ENCODE measurements at places on chromosomes 6 and 20.

GRCh38 chr20:32839227-32839981, 19.3 kb upstream of the EFCAB8 start:
- no peak for DNase-seq

DNA sequence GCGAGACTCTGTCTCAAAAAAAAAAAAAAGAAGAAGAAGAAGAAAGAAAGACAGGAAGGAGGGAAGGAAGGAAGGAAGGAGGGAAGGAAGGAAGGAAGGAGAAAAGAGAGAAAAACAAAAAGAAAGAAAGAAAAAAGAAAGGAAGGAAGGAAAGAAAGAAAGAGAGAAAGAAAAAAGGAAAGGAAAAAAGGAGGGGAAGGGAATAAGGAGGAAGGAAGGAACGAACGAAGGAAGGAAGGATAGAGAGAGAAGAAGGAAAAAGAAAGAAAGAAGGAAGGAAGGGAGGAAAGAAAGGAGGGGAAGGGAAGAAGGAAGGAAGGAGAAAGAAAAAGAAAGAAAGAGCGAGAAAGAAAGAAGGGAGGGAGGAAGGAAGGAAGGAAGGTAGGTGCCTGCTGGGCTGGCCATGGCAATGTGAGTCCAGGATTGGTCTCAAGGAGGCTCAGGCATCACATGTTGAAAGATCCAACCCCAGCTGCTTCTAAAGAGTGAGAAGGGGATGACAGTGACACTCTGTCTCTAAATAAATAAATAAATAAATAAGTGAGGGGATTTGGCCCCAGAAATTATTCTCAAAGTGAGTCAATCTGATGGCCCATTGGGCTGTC, 24.3 kb upstream of the SRSF6 start:
- no peak for DNase-seq

DNA sequence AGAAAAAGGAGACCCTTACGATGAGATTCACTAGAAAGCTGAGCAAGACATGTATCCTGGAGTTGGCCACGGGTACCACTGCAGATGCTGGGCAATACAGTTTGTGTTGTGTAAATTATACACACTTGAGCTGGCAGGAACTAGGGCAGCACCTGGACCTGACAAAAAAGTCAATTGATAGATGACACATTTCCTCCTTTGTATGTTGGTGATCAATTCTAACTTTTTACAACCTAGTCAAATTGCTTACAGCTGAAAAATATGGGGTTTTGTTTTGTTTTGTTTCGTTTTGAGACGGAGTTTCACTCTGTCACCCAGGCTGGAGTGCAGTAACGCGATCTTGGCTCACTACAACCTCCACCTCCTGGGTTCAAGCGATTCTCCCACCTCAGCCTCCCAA, 108.9 kb downstream of the UST start:
- DNase-seq: no peak

DNA sequence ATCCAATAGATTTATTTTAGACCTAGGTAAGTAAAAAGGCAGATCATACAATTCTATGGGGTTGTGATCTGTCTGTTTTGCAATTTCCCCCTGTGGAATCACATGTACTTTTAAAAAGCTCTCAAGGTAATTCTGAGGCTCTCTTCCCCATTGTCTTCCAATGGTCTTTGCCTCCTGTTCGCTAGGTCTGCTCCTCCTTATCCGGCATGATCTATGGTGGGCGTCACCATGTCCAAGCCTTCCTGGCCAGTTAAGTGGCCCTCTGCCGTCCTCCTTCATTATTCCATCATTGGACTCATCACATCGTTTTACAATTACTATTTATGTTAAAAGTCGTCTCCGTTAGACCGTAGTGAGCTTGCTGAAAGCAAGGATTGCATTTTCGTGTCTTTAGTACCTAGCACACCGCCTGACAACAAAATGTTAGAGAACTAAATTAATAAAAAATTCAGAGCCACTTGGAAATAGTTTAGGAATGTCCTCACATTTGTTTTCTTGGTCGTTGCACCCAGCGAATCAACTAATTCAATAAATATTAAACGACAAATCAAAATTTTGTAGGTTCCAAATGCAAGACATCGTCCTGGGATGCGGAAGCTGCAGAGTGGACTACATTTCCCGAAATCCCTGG, 2.2 kb upstream of the STXBP5 start:
- DNase-seq: no peak

- DNase-seq: no peak
Measured at GRCh38 chr6:33118525-33119123, 42.8 kb downstream of the HLA-DPB1 start.

- DNase-seq: no peak
Measured at GRCh38 chr6:42250274-42250931, 32.7 kb upstream of the MRPS10 start.

GRCh38 chr6:137699031-137699683, 167.9 kb upstream of the TNFAIP3 start:
- peak; percentile 73 for DNase-seq

- DNase-seq: no peak
Measured at GRCh38 chr6:143967706-143968376, 40.2 kb downstream of the PLAGL1 start.

DNA sequence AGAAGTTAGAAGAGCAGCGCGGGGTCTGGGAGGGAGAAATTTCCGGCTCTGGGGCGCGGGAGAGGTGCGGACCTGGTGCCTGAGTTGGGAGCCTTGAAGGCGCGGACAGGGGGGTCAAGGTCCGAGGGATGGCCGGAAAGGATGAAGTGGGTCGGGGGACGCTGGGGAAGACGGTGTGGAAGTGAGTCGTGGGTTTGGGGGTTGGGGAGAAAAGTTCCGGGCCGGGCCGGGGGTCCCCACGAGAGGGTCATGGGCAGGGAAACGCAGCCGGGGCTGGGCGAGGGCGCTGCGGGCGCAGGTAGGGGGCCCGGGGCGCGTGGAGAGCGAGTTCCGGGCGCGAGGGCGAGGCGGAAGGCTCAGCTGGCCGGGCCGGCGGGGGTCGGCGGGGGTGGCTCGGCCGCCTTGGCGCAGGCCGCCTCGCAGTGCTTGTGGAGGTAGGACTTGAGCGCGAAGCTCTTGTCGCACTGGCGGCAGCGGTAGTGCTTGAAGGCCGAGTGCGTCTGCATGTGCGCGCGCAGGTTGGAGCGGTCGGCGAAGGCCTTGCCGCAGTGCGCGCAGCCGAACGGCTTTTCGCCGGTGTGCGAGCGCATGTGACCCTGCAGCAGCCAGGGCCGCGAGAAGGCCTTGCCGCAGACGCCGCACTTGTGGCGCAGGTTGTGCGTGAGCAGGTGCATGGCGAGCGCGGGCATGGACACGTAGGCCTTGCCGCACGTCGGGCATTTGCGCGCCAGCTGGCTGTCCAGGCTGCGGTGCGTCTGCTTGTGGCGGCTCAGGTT, 10.5 kb upstream of the SRXN1 start:
- DNase-seq: no peak

- no peak for DNase-seq
Measured at GRCh38 chr6:131937226-131937625, 13.9 kb downstream of the CCN2 start.

- peak; percentile 52 for DNase-seq
Measured at GRCh38 chr6:7267466-7268091, 45.4 kb downstream of the SSR1 start.

- no peak for DNase-seq
Measured at GRCh38 chr20:20085071-20085470, 32.7 kb downstream of the CFAP61 start.

- DNase-seq: no peak
Measured at GRCh38 chr6:101443315-101443714, 49.8 kb downstream of the GRIK2 start.

GRCh38 chr6:135534773-135535380, 37.3 kb upstream of the AHI1 start:
- no peak for DNase-seq

GRCh38 chr6:158384671-158385110, 72.4 kb downstream of the TULP4 start:
- DNase-seq: no peak

GRCh38 chr6:39430871-39431523, 108.5 kb upstream of the KCNK16 start:
- no peak for DNase-seq

GRCh38 chr6:14380901-14381828, 263.6 kb downstream of the CD83 start:
- DNase-seq: no peak

DNA sequence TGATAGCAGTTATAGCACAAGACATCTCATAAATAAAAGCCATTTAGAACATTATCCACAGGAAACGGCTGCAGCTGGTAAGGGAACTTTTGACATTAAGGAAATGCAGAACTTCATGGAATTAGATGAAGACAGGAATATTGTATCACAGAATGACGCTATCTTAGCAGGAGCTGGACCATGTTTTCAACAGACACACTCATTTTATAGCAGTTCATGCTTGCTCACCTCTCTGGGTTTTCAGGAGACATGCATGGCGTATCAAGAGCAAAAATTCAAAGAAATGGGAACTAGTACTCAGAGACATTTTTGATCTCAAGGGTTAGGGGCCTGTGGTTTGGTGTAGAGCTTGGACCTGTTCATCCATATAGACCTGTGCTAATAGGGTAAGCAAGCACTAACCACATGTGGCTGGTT, 125.0 kb downstream of the FYN start:
- DNase-seq: no peak

DNA sequence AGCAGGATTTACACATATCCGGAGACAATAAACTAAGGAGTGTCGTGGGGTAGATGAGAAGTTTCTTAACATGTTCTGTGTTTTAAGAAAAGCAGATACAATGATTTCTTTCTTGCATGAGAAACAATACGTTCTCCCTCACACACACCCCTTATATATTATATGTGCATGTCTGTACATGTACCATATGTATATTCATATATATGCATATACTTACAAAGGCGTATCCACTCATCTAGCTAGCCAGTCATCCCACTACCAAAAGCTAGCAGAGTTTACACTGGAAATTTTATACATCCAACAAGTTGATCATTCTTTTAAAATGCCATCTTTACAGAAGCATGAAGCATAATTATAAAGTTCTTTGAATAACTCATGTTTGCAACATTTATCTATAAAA, 14.9 kb downstream of the ARG1 start:
- no peak for DNase-seq

DNA sequence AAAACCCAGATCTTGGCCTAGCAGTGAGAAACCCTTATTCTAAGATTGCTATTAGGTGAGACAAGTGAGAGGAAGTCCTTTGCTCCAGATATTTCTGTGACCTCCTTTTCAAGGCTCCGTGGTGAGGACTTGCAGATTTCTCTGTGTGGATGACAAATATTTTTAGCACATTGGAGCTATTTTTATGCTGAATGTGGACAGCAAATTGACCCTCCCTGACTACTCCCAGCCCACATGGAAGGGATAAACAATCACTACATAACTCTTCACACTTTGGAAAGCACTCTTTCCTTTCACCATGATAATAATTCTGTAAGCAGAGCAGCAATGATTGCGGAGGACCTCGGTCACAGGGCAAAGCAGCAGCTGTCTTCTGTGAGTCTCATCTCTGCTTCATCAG, 88.0 kb upstream of the ADGRF1 start:
- DNase-seq: no peak

GRCh38 chr6:18368277-18369105, 18.7 kb upstream of the RNF144B start:
- no peak for DNase-seq

- no peak for DNase-seq
Measured at GRCh38 chr6:29968905-29969304, 26.6 kb downstream of the HLA-A start.

GRCh38 chr20:59696476-59696875, 92.1 kb downstream of the PHACTR3 start:
- DNase-seq: no peak

DNA sequence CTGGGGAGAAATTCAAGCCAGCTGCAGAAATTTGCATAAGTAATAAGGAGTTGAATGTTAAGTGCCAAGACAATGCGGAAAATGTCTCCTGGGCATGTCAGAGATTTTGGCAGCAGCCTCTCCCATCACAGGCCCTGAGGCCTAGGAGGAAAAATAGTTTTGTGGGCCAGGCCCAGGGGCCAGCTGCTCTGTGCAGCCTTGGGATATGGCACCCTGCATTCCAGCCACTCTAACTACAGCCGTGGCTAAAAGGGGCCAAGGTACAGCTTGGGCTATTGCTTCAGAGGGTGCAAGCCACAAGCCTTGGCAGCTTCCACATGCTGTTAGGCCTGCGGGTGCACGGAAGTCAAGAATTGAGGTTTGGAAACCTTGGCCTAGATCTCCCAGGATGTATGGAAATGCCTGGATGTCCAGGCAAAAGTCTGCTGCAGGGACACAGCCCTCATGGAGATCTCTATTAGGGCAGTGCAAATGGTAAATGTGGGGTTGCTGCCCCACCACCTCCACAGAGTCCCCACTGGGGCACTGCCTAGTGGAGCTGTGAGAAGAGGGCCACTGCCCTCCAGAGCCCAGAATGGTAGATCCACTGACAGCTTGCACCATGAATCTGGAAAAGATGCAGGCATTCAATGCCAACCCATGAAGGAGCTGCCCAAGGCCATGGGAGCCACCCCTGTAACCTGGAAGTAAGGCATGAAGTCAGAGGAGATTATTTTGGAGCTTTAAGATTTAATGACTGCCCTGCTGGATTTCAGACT, 126.5 kb downstream of the DTNBP1 start:
- DNase-seq: no peak

DNA sequence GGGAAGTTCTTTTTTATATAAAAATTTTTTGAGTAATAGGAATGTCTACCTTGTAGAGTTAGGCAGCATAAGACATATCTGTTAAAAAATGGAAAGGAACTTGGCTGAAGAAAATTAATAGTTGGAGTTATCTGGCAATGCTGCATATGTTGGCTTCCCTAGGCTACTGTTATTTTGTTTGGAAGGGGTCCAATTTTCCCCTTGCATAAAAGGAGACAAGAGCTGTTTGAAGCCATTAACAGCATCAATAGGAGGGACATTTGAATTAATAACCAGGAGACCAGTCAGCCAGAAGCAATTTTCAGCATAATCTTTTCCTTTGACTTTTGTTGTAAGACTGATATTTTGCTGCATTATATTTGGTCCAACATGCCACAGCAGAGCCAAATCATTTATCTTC, 80.9 kb upstream of the TAB2 start:
- DNase-seq: no peak

- no peak for DNase-seq
Measured at GRCh38 chr6:3296537-3296936, 37.8 kb downstream of the PSMG4 start.
